ENCODE measurements at places on chromosomes 16 and 17.

DNA sequence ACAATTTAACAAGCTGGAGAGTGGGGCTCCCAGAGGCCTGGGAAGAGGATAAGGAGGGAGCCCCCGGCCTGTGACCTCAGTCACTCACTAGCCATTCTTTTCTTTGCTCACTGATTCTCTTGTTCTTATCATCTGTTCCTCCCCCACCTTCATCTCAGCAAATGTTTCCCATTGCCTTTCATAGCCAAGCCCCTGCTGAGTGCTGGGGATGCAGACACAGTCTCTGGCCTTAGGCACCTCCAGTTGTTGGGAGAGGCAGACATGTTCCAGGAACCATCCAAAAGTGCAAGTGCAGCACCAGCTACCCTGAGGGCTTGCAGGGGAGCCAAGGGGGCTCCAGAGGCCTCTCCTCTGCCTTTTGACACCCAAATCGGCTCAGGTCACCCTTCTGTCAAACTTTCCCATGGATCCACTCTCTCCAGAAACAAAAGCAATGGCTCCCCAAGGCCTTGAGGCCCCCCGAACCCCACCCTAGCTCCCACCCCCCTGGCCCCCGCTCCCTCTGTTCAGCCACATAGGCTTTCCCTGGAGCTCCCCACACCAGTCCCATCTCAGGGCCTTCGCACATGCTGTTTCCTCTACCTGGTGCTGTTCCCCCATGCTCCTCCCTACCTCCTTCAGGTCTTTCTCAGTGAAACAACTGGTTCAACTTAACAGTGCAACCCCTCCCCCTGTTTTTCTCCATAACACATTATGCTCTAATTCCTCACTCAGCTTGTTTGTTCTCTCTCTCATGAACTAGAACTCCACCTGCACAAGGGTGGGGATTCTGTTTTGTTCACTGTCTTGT is 14.9 kb upstream of the KCNJ12 start:
- DNase-seq, result no peak

DNA sequence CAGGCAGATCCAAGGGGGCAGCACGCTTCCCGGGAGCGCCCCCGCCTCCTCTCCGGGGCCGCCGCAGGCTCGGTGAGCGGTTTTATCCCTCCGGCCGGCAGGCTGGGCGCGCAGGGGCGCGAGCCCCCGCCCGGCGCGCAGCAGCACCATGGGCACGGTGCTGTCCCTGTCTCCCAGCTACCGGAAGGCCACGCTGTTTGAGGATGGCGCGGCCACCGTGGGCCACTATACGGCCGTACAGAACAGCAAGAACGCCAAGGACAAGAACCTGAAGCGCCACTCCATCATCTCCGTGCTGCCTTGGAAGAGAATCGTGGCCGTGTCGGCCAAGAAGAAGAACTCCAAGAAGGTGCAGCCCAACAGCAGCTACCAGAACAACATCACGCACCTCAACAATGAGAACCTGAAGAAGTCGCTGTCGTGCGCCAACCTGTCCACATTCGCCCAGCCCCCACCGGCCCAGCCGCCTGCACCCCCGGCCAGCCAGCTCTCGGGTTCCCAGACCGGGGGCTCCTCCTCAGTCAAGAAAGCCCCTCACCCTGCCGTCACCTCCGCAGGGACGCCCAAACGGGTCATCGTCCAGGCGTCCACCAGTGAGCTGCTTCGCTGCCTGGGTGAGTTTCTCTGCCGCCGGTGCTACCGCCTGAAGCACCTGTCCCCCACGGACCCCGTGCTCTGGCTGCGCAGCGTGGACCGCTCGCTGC is 832 bp downstream of the CDK5R1 start:
- peak; percentile 40 for DNase-seq

DNA sequence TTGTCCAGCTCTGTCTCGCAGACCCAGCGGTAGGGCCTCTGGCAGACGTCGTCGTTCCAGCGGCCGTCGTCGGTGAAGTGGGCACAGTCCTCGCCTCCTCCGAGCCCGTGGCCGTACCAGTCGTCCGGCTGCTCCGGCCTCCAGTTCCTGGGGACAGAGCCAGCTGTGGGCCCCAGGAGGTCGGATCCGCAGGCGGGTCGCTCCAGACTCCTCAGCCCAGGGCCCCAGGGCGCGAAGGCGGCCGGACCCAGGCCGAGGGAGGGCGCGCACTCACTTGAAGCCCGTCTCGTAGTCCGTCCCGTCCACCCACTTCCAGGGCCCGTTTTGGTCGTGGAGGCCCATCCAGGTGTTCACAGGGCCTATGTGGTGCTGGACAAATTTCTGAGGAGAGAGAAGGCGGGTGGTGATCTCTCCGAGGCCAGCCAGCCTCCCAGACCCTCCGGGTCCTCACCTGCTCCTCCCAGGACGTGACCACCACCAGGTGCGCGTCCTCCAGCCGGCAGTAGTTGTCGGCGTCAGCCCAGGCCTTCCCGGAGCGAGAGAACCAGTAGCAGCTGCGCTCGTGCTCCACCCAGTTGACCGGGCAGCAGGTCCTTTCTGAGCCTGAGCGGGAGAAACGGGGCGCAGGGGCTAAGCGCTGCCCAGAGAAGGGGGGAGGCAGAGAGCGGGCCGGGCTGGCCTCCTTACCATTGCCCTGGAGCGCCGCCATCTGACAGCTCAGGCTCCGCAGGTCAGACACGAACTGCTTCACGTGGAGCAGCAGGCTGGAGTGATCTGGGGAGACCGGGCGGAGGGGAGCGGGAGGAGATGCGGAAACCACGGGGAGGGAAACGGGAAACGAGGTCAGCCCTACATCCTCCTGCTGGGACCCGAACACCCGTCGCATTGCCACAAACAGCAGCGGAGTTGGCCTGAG is 5.2 kb downstream of the ASGR1 start:
- DNase-seq, result no peak

DNA sequence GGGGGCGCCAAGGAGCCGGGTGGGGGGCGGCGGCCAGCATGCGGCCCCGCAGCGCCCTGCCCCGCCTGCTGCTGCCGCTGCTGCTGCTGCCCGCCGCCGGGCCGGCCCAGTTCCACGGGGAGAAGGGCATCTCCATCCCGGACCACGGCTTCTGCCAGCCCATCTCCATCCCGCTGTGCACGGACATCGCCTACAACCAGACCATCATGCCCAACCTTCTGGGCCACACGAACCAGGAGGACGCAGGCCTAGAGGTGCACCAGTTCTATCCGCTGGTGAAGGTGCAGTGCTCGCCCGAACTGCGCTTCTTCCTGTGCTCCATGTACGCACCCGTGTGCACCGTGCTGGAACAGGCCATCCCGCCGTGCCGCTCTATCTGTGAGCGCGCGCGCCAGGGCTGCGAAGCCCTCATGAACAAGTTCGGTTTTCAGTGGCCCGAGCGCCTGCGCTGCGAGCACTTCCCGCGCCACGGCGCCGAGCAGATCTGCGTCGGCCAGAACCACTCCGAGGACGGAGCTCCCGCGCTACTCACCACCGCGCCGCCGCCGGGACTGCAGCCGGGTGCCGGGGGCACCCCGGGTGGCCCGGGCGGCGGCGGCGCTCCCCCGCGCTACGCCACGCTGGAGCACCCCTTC is 484 bp downstream of the FZD2 start:
- peak; percentile 60 for DNase-seq

- DNase-seq, result no peak
These were observed 15.3 kb downstream of the CORO7 start for GRCh38 chr16:4401094-4401501.

Data from myocyte (in vitro differentiated cells).